ENCODE measurements at places on chromosomes 7 and 10.
A peak's percentile ranks its signal among the peaks of the same experiment; 100 is the strongest.

- no peak for DNase-seq
Observed at GRCh38 chr10:31099664-31100063, 68.0 kb upstream of the ZNF438 start.

DNA sequence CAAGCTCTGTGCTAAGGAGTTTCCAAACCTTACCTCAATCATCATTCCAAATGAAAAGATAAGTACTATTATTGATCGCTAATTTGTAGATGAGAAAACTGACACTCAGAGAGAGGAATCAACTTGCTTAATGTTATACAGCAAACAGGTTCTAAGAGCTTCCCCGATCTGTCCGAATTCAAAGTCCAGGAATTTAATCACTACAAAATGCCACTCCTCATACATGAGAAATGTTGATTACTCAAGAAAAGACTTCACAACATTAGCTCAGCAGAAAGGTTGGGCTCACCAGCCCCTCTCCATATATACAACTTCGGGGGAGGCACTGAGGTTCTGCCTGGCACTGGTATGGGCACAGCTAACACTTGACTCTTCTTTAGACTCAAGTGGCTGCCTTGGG is 80.7 kb downstream of the SLC16A9 start:
- DNase-seq, result no peak

DNA sequence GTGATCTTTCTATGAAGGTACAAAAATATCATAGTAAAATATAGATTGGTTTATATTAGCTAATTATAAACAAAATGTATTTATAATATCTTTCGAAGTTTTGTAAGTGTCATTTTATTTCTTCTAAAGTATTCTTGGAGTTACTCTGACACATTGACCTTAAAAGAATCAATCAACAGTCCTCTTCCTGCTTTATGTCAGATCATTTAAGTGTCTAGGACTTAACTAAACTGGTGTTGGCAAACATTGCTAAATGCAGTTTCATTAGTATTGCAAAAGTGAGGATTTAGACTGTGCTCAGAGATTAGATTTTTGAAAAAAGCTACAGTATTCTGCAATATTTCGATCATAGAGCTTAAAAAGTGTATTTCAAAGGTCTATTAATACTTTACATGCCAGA is 10.3 kb downstream of the GLCCI1 start:
- DNase-seq, result no peak

DNA sequence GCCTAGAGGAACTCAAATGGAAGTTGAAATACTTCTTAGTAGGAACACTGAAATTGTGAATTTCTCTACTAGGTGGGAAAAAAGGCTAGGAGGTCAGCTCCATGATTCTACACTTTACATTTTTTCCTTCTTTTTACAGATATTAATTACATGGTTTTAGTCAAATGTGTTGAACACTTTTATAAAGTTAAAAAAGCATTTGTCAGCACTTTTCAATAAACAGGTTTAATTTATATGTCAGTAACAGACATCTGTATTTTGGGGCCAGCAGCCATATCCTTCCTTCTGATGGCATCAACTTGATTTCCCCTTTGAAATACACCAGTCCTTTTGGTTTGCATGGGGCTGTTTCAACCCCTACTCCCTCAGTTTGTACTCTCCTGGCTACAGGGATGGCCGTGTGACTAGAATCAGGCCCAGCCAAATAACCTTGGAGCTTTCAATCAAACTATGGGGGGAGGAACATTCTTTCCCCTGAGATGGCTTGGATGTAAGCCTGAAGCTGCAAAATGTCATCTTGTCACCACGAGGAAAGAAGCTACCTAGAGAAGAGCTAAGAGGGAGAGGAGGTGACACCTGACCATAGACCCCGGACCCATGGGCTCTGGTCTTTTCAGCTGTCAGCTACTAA is 171.0 kb upstream of the NEBL start:
- DNase-seq, result no peak

DNA sequence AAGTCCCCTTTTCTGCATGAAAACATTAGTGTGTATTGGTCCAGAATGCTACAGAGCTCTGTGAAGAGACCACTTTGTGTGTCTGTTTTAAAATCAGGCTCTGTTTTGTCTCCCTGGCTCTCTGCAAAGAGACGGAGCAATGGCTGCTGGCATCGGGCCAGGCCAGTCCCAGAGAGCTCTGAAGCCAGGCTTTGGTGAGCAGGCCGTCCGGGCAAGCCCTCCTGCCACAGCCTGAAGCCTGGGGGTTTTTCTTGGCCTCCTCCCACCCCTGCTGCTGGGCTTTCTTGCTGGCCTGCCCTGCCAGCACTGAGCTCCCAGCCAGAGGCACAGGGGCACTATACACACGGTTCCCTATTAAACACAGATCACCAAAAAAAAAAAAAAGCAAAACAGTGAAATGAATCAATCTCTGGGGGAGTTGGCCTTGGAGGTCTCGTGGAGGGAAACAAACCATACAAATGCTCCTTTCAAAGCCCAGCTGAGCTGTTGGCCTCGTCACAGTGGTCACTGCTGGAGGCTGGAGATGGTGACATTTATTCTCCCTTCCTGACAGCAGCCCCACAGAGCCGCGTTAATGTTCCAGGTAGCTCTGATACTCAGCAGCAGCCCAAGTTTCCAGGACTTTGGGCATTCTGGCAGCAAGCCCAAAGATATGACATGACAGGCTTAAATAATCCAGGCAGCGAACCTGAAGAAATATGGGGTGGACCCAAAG is 237.2 kb downstream of the TCF7L2 start:
- DNase-seq, result peak; percentile 59

DNA sequence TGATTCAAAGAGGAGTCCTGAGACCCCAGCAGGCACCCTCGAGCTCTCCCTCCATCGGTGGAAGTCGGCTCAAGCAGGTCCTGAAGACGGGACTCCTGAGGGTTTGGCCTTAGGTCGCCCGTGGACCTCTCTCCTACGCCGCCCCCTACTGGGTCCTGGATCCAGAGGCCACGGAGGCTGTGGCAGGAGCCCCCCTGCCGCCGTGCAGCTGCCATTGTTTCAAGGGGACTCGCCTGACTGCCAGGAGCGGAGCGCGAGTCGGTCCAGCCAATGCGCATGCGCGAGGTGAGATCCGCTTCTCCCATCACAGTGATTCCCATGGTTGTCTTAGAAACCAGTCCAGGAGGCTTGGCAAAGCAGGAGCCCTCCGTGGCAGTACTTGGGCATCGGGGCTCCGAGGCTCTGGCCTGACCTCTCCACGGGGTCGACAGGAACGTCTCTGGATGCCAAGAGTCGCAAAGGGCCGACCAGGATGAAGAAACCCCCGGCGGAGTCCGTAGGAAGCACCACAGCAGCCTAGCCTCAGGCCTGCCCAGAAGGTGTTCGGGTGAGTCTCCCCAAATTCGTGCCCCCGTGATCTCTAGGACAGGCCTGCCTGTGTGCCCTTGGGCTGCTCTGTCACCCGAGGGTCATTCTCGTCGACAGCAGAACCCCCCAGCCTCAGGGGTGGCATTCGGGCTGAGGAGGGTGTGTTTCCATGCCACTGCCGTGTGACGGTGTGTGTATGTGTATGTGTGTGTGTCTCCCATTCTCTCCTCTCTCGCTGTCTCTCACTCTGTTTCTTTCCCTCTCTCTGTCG is 322.3 kb downstream of the ZNF716 start:
- no peak for DNase-seq

DNA sequence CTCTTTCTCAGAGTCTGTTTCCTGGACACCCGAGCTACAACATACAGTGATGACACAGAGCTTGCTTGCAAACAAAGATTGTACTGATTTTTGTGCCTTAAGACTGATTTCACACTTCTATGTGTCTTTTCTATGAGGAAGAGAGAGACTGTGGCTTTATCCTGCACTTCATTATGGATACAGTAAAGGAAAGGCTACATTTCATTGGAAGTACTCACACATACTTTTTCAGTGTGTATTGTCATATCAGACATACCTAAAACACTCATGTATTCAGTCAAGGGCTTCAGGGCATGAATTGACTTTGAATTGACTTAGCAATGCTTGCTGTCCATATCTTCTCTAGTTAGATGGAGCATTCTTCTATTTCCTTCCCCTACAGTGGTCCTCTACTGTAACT is 135.5 kb upstream of the IMMP2L start:
- no peak for DNase-seq

DNA sequence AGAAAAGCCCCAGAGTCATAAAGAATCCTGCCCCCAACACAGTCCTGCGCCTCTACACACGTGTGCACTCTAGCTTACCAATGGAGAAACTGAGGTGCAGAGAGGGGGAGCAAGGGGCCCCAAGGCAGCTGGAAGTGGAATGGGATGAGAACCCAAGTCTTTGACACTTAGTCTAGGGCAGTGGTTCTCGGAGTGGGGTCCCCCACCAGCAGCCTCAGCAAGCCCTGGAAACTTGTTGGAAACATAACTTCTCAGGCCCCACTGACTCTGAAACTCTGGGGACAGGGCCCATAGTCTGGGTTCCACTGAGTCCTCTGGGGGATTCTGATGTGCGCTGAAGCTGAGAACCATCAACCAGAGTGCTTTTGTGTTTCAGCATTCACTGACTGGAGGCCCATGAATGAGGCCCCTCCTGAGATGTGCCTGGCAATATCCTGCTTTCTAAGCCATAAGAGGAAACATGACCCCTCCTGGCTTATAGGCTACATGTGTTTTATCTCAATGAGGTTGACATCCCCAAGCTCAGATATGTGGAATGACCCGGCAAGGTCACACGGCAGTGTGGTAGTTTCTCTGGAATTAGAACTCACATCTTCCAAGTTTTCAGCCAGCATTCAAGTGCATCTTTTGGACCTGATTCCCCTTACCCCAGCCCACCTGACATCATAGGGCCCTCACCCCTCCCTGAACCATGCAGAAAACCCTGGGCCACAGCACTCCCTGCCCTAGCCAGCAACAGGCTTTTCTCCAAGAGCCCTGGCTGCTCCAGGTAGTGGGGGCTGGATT is 147.3 kb upstream of the PCBD1 start:
- DNase-seq, result no peak

GRCh38 chr7:108770981-108771745 is 201.5 kb downstream of the DNAJB9 start:
- no peak for DNase-seq

DNA sequence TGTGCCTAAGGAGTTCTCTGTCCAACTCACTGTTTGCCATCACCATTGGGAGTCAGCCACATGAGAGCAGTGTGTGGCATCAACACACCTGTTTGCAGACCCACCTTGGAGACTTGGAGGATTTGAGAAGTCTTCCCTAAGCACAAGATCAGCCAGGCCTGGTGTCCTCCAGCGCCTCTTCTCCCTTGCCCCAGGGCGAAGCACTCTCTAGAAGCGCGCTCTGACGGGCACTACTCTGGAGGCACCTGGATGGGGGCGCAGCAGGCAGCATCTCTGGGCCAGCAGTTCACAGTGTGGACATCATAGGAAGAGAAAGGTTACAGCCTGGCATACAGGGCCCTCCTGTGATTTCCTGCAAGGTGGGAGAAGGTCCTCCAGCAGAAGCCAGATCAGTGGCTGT is 289.3 kb downstream of the CELF2 start:
- no peak for DNase-seq

- DNase-seq, result no peak
Observed at GRCh38 chr10:113753020-113753692, 1.7 kb downstream of the PLEKHS1 start.

GRCh38 chr7:67675971-67676370 is 679.3 kb downstream of the TYW1 start:
- DNase-seq, result no peak
